ENCODE measurements at places on chromosomes 3 and 15. TPM values are rescaled to one million over a fixed set of nuclear protein-coding genes. Genes with fewer than 3 reads are reported as not detected.

GRCh38 chr3:65604863-65605526 lies 433.7 kb downstream of the MAGI1 start:
- no peak overlapping the region for H3K4me3 ChIP-seq
- H3K36me3 ChIP-seq = no peaks in the 10 kb centered on the region

DNA sequence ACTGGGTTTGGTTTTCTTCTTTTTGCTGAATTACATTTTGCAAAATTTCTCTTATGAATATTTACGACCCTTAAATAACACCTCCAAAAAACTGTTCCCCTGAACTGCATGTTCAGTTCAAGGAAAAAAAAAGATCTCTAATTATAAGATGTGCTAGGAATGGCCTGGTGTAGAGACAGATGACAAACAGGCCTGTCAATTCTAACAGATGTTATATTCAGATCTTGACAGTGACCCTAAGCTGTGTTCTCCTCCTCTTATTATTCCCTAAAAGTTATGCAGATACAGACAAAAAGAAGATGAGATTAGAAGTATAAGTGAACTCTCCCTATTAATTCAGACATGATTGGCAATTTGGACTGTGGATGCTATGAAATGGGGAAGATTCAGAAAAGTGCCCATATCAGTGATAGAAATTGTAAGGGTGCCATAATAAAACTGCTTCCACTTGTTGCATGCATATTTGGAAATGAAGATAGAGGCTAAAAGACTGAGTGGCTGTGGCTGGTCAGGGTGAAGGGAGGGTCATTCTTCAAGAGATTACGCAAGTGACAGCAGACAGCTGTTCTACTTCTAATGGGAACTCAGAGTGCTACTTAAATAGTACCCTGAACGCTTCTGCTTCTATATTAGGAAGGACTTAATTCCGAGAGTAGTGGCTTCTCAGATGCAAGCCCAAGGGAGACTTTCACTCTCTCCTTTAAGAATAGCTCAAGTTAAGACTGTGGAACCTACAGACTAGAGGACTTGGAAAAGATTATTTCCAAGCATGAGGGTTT lies 75.5 kb downstream of the ADAMTS9 start:
- no peak for DNase-seq
- no peaks in the 10 kb centered on the region for H3K4me1 ChIP-seq
- H3K27ac ChIP-seq = no peak overlapping the region
- H3K27me3 ChIP-seq = no peaks in the 10 kb centered on the region

- H3K27ac ChIP-seq = no peak overlapping the region
- H3K4me3 ChIP-seq = no peak overlapping the region
- H3K36me3 ChIP-seq = no peaks in the 10 kb centered on the region
- DNase-seq = no peak
These were observed 636.8 kb downstream of the MECOM start for GRCh38 chr3:169026543-169027182.

DNA sequence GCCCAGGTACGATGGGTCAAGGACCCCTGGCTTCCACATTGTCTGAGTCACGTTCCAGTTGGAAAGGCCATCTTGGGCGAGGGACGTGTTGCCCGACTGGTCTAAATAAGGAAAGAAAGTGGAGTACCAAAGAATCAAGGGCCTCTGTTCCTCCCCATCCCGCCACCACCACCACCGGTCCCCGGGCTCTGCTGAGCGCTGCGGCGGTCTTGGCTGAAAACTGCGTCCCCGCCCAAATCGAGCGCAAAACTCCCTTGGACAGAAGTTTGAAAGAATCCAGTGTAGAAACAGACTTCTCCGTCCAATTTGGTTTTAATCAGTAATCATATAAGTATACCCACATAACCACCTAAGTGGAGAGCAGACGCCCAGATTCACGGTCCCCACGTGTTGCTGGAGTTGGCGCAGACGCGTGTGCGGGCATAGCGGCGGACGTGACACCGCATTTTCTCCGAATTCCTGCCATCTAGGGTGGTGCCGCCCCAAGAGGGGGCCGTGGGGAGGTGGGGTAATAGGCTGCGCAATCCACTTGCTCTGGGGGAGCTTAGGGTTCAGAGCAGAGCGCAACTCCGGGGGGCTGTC lies 243.8 kb upstream of the TOPAZ1 start:
- peaks cover 84% of the 10 kb centered on the region for H3K27me3 ChIP-seq
- no peak for DNase-seq
- peaks cover 5% of the 10 kb centered on the region for H3K36me3 ChIP-seq
- H3K27ac ChIP-seq = peak overlapping the region; percentile 7

CPNE9 gene
- not detected for total RNA-seq

ITIH4 gene
- total RNA-seq = 16.3 TPM

QTRT2 gene
- total RNA-seq = 35.0 TPM

All from activated CD8-positive, alpha-beta T cell treated with anti-CD3 and anti-CD28 coated beads, Interleukin-2, amount 10 ng/mL, durations not matched to agents 7 days and 5 days (primary cell).